Left forelimb (tissue), 1 donor: ENCODE measurements at places on chromosomes 2 and 18.

GRCh38 chr18:2425426-2426317, 145.6 kb downstream of the METTL4 start:
- no peak for DNase-seq

DNA sequence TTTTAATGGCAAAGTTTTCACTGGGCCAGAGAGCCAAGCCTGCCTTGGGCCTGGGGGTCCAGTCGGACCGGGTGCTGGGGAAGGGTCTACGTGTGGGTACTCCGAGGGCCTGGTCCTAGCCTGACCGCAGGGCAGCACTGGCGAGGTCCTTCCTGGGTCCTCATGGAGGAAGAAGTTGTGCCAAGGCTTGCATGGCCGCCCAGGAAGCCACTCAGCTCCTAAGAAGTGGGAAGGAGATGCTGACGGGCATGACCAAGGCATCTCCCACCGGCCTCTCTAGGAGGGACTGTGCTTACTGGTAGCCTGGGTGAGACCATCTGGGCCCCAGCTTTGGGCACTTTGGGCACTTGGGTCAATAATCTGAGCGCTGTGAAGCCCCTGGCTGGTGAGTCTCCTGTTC, 22.6 kb downstream of the CIB4 start:
- peak; percentile 31 for DNase-seq

DNA sequence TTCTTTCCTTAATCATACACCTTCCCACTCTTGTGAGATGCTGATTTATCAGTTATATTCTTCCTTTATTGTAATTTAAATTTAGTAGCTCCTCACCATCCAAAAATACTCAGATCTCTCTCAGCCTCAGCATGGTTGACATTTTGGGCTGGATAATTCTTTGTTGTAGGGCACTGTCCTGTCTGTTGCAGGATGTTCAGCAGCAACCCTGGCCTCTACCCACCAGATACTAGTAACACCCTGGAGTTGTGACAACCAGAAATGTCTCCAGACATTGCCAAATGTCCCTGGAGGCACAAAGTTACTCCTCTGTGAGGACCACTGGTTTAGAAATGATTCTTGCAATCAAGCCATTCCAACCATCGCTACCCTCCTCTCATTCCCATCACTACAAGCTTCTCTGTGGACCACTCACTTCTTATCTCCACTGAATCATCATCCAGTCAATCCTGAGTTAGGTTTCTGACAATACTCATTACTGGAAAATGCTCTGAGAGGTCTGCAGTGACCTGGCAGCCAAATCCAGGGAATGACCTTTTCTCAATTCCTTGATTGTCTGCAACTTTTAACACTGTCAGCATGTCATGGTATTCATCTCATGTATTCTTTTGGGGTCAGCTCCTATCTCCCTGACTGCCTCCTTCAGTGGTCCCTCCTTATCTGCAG, 43.3 kb downstream of the OSBPL6 start:
- DNase-seq = no peak

DNA sequence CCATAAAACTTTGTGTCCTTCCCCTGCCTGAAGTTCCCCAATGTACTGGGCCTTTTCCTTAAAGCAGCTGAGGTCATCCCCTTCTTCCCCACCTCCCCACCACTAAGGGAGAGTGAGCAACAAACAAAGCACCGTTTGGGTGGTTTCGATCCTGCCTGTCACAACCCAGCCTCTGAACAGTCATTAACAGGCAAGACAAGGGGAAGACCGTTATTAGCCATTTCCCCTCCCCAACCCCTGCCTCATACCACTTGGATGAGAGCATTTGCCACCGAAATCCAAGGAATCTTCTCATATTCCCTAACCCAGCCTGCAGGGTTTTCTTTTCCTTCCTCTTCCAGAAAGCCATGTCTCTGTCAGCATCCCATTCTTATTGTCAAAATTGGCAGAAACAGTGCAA, 65.6 kb downstream of the STRADB start:
- no peak for DNase-seq

- DNase-seq = peak; percentile 18
Measured at GRCh38 chr2:71617266-71617665, 163.9 kb downstream of the DYSF start.
